ENCODE measurements at places on chromosomes 4 and X.

DNA sequence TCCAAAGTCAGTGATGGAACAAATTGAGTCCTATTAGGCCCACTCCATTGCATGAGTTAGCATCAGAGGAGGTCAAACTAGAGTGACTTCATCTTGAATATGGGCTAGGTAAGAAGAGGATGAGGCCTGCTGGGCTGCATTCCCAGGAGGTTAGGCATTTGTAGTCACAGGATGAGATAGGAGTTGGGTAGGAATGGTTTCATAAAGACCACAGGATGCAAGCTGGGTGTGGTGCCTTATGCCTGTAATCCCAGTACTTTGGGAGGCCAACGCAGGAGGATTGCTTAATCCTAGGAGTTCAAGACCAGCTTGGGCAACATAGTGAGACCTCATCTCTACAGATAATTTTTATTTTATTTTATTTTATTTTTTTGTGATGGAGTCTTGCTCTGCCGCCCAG lies 26.8 kb downstream of the PDGFRA start:
- no peak for DNase-seq

DNA sequence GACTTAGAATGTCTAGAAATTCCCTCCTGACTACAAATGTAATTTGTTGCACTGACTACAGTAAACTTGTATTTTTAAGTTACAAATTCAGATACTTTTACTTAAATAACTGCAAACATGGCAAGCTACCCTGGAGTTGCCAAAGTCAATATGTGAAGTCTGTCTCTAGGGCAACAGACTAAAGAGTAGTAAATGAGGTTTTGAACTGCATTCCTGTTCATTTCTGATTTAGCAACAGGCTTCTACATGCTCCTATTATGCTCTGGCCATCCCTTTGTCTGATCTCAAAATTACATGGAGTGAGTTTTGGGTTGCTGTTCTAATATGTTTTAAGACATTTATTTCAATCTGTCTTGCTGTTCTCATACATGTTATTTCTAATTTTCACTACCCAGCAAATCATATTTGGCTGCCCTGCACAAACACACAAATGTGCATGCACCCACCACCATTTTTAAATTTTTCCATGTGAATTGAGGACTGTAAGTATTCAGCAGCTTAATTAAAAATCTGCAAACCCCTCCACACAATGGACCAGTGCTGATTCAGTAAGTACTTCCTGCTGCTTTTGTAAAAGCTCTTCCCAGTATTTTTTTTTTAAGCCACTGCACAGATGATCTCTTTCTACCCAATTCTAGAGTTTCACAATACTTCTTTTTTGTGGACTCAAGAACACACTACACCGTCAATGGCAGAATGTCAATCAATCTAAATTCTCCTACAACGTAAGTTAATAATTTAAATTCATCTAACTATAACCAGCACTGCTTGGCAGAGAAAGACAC lies 26.7 kb downstream of the SH3RF1 start:
- no peak for DNase-seq

DNA sequence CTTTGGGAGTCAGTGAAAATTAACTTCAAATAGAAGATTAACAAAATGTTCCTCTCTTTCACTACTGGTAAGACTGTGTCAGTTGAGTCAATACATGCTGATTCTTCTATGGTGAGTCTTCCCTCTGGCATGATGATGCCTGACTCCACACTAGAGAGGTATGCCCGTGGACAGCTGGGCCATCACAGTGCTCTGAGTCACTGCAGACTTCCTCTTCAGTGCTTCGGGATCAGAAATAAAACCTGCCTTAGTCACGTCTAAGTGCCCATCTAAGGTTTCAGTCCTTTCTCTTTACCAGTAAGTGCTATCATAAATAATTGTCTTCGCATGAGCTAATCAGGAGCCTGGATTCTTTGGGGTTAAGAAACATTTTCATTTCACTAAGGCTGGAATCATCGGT lies 1.6 kb upstream of the ASB5 start:
- no peak for DNase-seq

- DNase-seq, result no peak
Measured at GRCh38 chr4:87018753-87019152, 83.9 kb downstream of the AFF1 start.

GRCh38 chrX:45755703-45756102 lies 555.0 kb upstream of the DIPK2B start:
- no peak for DNase-seq

- DNase-seq, result no peak
Measured at GRCh38 chr4:152363086-152363485, 172.8 kb downstream of the FBXW7 start.
